ENCODE measurements at places on chromosomes 7 and 10.
A peak's percentile ranks its signal among the peaks of the same experiment; 100 is the strongest.

DNA sequence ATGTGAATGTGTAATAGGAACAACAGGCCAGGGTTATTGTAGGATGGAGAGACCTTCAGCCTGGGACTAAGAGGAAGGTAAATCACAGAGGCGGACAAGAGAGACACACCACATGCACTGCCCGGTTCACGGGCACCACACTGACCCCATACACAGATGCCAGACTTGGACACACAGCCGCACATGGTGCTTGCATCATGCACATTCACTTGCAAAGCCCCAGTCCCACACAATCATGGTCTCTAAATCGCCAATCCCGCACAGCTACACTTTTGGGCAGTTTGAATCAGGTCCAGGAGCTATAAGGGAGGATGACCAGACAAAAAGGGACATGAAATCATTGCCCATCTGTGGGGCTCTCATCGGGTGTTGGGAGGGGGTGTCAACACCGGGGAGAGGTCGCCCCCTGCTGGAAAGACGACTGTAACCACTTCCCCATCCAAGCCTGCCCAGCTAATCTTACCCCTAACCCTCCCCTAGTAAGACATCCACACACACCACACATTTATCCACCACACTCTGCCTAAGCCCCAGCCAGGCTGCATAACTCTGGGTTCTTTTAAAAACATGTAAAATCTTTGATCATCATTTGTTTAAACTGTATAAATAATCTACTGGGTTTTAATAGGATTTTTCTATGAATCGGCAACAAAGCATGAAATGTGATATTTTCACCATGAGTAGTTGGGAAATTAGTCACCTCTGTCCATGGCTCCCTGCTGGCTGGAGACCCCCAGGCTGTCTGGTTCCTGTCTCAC is 40.5 kb upstream of the SLF2 start:
- DNase-seq, result peak; percentile 83

GRCh38 chr7:2106440-2106839 is 126.3 kb downstream of the MAD1L1 start:
- no peak for DNase-seq

- no peak for DNase-seq
These were observed 45.9 kb upstream of the BTRC start for GRCh38 chr10:101308051-101308450.

DNA sequence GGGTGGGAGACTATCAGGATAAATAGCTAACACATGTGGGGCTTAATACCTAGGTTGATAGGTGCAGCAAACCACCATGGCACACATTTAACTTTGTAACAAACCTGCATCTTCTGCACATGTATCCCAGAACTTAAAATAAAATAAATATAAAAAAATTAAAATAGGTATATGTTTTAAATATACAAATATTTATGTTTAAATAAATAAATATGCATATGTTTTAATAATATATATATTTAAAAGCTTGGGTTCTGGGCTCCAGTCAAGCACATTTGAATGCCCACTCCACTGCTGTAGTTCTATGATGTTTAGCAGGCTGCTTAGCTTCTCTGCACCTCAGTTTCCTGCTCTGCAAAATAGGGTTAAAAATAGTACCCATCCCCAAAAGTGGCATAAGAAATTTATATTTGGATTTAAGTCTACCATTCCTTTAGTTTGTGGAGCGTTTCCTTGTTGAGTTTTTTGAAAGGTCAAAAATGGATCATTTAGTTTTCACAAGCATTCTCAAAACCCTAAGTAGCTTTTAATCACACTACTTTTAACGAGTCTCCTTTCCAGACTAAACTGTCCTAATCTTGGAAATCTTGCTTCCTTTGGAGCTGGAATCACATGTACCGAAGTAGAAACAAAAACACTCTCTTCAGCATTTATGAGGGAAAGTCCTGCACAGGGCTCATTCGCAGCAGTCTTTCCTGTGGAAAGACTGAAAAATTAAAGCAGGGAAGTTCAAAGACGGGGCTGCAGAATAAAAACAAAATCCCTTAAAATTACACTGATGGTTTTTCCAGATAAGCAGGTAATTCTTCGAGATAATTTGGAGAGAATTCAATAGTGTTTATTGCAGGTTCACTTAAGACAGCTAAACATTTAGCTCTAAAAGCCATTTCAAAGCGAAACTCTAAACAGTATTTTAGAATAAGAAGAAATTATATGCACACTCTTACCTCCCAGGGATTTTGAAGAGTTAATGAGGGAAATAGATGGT is 111.7 kb upstream of the LYZL1 start:
- DNase-seq, result no peak

GRCh38 chr10:100866575-100867098 is 46.1 kb upstream of the SLF2 start:
- DNase-seq, result no peak

- no peak for DNase-seq
These were observed 87.1 kb downstream of the DYNC1I1 start for GRCh38 chr7:95859429-95859828.

DNA sequence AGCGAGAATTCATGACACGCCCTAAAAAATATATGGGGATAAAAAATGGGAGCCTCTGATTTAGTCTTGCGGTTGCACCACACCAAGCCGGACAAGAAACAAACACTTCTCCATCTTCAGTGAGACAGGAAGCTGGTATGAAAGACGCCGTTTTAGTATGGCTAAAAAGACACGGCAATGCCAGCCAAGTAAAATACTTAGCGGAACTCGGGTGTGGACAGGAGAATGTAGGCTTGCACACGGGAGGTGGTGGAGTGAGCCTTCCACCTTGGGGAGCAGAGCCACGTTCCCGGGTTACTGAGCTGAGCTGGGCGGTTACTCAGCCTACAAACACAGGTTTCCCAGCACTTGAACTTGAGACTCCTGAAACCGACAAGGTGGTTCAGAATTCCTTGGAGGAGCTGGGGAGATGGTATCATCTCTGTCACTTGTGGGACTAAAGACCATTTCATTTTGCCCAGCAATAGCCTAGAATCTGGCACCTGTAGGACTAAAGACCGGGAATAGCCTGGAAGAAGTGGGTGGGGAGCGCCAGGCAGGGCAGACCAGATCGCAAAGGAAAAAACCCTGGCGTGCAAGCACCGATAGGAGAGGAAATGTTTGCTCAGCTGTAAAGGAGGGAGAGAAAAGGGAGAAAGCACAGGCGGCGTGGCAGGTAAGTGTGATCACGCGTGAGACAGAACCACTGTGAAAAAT is 34.8 kb upstream of the SEPHS1 start:
- no peak for DNase-seq

DNA sequence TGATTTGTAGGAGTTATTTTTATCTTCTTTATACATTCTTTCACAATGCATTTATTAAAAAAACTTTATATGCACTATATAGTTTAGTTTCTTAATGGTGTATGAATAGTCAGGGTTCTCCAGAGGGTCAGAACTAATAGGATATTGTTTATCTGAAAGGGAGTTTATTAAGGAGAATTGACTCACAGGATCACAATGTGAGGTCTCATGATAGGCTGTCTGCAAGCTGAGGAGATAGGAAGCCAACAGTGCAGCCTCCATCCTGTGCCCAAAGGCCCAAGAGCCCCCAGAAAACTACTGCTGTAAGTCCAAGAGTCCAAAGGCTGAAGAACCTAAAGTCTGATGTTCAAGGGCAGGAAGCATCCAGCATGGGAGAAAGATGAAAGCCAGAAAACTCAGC is 192.8 kb upstream of the AHR start:
- DNase-seq, result no peak

GRCh38 chr10:87634311-87634710 is 25.4 kb upstream of the PAPSS2 start:
- no peak for DNase-seq

DNA sequence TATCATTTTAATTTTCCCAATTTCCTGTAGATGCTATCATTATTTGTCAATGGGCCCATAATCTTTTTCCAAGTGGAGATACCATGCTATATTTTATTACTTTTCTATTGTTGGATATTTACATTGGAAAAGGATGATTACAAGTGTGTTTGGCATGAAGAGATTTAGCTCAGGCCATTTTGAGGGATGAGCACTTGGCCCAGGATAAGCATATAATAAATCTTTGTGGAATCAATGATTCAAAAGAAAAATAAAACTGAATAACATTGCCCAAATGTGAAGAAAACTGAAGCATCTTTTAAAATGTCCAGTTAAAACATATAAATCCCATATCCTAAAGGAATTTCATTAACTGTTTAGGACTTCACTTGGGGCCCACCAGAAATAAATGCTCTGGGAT is 260.9 kb upstream of the BMPER start:
- DNase-seq, result no peak

- DNase-seq, result no peak
These were observed 89.3 kb downstream of the SLIT1 start for GRCh38 chr10:97096261-97097083.

DNA sequence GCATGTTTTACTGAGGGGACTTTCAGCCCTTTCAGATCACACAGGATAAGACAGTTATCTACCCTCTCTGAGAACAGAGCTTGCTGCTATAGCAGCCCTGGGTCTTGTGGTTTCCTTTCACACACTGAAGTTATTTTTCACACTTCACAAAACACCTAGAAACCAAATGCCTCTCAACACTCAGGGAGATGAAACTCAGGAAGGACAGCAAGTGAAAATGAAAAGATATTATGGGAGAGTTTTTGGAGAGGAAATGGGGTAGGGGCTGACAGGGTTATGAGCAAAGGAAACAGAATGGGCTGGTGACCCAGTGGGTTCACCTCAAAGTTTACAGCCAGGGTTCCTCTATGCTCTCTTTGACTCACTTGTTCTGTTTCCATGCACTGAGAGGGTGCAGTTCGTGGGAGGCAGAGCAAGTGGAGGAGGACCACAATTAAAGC is 17.0 kb upstream of the GIMAP2 start:
- peak; percentile 71 for DNase-seq

DNA sequence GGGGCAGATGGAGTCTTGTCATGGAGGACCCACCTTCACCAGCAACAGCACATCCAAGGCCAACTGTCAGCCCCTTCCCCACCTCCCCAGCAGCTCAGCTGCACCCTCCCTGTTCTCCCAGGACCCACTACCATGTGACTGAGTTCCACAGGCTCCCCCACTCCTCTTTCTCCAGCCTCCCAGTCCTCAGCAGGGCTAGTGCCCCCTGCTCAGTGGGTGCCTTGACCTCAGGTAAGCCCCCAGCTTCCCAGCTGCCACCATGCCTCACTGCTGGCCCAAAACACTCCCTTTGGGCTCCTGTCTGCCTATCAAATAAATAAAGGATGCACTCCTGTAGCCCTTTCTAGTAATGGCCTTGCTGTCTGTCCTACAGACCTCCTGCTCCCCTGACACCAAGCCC is 174.4 kb downstream of the SLIT1 start:
- DNase-seq, result no peak

DNA sequence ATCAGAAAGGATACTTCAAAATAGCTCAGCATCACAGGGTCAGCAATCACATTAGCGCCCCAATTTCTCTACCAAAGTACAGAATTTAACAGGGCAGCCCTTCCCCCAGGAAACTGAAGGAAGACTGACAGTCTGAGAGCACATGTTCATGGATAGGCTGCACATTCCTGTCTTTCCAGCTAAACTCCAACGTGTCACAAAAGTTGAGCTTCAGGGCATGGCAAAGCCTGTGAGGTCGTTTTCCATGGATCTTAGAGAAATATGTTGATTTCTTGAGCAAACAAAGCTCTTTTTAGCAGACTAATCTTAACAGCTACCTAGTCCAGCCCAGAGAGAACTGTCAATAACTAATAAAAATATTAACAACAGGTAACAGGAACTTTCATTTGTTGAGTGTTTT is 207.9 kb downstream of the GRM3 start:
- DNase-seq, result no peak

- no peak for DNase-seq
These were observed 187.5 kb downstream of the GRID1 start for GRCh38 chr10:86179153-86179524.

DNA sequence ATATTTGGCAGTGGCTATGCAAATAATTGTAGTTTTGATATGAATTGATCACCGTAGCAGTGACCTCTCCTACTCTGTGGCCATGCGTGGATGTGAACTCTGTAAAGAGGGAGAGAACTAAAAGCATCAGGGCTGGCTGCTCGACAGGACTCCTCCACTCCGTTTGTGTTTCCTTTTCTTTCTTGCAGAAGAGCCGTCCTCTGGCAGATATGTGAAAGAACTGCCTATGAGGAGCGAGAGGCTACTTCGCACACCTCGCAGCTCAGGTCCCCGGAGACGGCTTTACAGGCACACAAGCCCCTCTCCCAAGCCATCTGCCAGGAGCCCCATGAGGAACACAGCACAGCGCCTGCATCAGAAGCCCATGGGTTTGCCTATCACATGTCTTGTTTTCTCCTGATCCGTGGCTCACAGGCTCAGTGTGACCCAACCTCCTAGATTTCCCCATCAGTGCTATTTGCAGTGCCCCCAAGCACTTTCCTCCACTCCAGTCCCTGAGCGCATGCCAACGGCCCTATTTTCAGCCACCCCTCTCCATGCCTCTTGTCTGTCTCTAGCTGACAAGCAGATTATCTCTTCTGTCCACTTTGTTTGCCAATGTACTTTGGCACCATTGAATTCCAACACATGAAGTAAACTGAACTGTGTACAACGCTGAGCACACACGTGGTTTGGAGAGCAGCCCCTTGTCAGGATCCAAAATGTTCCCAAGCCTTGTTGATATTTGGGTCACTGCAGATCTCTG is 164.3 kb upstream of the AKR1E2 start:
- DNase-seq, result no peak

DNA sequence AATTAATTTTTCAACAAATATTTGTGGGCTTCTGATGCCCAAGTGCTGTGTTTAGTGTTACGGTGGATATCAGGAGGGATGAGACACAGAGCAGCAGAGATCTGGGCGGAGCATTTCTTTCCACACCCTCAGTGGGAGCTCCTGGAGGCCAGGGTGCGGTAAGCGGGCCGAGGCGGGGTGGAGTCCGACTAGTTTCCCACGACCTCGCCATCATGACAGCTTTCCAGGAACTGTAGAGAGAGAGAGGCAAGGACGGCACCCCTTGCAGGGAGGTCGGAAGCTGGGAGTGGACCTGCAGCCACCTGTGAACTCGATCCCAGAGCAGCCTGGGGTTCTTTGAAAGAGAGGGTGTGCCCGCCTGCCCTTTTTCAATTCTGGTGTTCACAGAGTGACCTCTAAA is 128.2 kb downstream of the ACTR3B start:
- no peak for DNase-seq

- no peak for DNase-seq
These were observed 504.1 kb downstream of the SDK1 start for GRCh38 chr7:3805151-3805550.

DNA sequence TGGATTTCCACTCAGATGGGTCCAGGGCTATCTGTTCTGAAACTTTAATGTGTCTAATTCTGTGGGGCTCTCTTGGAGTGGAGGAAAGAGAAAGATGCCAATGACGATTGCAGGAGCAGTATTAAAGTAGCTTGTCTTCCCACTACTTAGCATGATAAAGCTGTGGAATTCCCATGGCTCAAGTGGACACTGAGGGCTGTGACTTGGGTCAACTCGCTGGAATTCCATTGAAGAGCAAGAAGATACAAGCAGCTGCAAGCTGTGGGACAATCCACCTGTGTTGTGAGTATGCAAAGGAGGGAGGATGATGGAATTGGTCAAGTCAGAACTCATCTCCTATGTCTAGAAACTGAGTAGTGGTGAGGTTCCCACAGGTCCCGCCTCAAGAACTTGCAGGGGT is 154.2 kb upstream of the MINDY3 start:
- no peak for DNase-seq

GRCh38 chr10:72385724-72386123 is 31.0 kb upstream of the DNAJB12 start:
- DNase-seq, result no peak

GRCh38 chr7:32453341-32454011 is 36.7 kb downstream of the LSM5 start:
- no peak for DNase-seq

- no peak for DNase-seq
These were observed 11.2 kb downstream of the UBE2D4 start for GRCh38 chr7:43937444-43937843.

Measured in activated CD4-positive, alpha-beta T cell treated with anti-CD3 and anti-CD28 coated beads for 48 hours (primary cell).